ENCODE measurements at places on chromosomes 12 and 14.

DNA sequence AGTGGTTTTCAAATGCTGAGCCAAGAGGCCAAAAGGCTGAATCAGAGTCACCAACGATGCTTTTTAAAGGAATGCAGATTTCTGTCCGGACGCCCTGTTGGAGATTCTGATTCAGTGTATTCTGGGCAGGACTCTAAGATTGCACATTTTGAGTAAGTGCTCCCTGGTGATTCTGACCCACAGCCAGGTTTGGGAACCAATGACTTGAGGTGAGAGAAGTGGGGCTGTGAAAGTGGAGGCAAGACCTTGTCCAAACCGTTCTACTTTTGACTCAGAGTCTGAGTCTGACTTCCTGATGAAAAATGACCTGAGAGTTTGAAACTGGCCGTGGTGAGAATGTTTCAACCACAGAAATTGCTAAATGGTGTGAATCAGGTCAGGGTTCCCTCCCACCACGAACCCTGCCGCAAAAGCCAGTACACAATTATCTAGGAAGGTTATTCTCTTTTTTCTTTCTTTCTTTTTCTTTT is 90.2 kb downstream of the NTN4 start:
- DNase-seq, result peak; percentile 92

DNA sequence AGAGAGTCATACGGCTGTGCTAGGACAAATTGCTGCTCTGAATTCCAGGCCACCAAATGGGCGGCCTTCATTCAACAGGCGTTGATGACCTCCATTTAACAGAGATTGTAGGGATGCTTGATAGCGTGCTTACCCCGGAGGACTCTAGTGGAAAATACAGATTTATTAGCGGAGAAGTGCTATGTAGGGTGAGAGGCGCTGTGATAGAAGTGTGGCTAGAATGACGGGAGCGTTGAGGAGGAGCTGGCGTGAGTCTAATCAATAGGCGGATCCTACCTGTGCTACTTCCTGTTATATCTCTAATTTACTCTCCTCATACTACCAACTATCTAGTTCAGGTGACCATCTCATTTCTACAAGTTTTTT is 668 bp downstream of the MRPS35 start:
- peak; percentile 23 for DNase-seq

GRCh38 chr12:122527478-122527944 is 462 bp downstream of the KNTC1 start:
- peak; percentile 39 for DNase-seq

- peak; percentile 79 for DNase-seq
These were observed 4.6 kb upstream of the SAMD4A start for GRCh38 chr14:54562334-54562733.

DNA sequence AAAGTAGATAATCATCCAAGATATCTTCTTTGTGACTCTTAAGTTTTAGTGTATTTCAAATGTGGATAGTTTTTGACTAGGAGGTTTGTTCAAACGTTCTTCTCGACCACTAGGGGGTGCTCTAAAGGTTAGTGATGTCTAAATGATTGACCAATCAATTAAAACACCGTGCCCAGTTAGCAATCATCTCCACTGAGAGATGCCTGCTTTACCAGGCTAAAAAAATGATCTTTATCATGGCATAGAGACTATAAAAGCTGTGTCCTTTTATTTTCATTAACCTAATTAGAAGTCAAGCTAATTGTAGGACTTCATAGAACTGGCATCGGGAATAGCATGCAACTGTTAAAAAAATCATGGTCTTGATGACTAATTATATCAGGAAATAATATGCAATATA is 153.9 kb downstream of the PRKCH start:
- DNase-seq, result peak; percentile 70

DNA sequence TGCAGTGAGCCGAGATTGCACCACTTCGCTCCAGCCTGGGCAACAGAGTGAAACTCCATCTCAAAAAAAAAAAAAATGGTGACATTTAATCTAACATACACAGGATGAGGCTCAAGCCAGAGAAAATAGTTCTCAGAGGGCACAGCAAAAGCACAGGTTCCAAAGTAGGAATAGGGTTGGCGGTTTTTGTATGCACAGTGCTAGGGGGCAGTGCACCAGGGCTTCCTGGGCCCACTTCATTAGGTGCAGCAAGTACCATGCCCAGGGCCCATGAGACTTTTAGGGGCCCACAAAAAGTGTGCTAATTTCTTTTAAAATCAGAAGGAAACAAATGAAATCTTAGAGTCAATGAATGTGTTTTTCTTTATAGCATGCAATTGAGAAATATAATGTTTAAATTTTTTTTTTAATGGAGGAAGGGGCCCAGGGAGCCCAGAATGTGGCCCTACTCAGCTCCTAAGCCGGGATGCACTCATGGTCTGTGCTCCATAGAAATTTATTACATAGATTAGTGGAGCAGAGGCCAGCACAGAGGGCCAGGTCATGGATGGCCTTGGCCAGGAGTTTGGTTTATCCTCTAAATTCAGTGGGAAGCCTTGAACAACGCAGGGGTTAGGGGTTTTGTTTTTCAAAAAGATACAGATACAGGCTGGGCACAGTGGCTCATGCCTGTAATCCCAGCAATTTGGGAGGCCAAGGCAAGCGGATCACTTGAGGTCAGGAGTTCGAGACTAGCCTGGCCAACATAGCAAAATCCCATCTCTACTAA is 2.3 kb downstream of the AK7 start:
- DNase-seq, result no peak

- DNase-seq, result no peak
These were observed 11.9 kb downstream of the AEBP2 start for GRCh38 chr12:19451196-19451595.

GRCh38 chr12:5376591-5377207 is 55.2 kb upstream of the NTF3 start:
- no peak for DNase-seq

- no peak for DNase-seq
These were observed 16.5 kb upstream of the MAPKAPK5 start for GRCh38 chr12:111825509-111825908.

DNA sequence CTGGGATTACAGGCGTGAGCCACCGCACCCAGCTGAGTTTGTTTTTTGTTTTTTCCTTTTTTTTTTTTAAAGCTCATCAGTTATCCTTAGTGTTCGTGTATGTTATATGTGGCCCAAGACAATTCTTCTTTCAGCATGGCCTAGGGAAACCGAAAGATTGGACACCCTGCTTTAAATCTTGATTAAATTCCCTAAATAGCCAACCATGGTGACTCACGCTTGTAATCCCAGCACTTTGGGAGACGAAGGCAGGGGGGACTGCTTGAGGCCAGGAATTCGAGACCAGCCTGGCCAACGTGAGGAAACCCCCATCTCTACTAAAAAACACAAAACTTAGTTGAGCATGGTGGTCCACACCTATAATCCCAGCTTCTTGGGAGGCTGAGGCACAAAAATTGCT is 131.1 kb downstream of the MED13L start:
- DNase-seq, result no peak

DNA sequence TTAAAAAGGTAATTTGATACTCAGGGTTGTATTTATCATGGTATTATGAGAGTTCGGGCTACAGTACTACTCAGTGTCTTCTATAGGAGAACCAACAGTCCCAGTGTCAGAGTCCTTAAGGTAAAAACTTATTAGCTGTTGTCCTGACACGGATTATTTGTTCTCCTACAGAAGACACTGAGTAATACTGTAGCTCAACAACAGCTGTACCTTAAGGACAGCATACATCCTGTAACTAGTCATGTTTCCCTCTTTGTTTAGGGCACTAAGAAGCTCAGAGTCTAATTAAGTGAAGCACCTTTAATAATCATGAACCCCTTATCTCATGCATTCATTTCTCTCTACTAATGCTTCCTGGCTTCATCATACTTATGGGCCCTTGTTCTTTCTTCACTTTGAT is 33.9 kb downstream of the ARF6 start:
- DNase-seq, result no peak

GRCh38 chr12:52074971-52075724 is 4.4 kb upstream of the SMIM41 start:
- DNase-seq, result peak; percentile 52

- no peak for DNase-seq
These were observed 22.2 kb upstream of the HSPB8 start for GRCh38 chr12:119156401-119157044.

GRCh38 chr12:89490922-89491321 is 33.7 kb downstream of the GALNT4 start:
- DNase-seq, result no peak

DNA sequence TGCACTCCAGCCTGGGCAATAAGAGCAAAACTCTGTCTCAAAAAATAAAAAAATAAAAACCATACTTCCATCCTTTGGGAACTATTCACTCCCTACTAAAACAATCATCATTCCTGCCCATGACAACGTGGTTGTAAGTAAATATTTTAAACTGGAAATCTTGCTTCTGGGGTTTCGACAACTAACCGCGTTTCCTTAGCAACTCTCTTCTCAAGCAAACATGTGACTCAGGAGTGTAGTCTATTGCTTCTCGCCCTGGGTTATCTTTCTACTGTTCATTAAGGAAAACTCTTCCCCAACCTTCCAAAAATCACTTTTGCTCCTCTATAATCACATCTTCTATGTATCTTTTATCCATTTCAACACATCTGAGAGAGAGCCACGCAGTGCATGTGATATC is 21.8 kb downstream of the APPL2 start:
- DNase-seq, result peak; percentile 33

DNA sequence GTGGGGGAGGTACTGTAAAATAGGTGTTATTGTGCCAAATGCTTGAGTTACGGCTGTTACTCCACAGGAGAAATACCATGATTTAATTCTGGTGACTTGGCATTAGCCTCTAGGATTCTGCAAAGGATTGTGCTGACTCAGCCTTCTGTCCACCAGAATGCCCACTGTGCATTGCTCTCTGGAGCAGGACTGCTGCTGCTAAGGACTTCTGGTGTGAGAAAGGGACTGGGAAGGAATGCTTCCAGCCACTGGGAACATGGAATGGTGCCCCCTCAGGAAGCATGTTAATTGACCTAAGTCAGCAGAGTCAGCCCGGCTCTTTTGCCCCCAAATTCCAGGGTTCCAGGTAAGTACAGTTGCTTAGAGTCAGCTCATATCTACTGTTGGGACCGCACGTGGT is 32.9 kb downstream of the ZFHX2 start:
- DNase-seq, result no peak

All from EL (cell line).